ENCODE measurements at places on chromosomes 13 and 19.

DNA sequence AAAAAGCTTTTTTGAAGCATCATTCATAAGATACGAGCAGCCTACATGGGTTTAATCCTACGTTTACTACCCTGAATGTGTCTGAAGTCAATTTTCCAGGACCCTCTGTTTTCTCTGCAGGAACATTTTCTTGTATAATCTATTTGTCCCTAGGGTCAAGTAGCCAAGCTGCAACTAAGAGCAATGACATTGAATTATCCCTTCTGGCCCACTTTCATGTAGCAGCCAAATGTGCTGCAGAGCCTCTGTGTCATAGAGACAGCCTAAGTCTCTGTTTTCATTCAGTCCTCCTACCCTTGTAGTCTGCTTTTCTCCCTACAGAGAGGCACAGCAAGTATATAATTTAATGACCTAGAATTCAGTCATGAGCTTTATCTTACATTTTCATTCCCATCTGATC, 82.1 kb downstream of the ZAR1L start:
- DNase-seq, result no peak

GRCh38 chr13:50133358-50133953, 118.2 kb downstream of the KCNRG start:
- DNase-seq, result no peak

DNA sequence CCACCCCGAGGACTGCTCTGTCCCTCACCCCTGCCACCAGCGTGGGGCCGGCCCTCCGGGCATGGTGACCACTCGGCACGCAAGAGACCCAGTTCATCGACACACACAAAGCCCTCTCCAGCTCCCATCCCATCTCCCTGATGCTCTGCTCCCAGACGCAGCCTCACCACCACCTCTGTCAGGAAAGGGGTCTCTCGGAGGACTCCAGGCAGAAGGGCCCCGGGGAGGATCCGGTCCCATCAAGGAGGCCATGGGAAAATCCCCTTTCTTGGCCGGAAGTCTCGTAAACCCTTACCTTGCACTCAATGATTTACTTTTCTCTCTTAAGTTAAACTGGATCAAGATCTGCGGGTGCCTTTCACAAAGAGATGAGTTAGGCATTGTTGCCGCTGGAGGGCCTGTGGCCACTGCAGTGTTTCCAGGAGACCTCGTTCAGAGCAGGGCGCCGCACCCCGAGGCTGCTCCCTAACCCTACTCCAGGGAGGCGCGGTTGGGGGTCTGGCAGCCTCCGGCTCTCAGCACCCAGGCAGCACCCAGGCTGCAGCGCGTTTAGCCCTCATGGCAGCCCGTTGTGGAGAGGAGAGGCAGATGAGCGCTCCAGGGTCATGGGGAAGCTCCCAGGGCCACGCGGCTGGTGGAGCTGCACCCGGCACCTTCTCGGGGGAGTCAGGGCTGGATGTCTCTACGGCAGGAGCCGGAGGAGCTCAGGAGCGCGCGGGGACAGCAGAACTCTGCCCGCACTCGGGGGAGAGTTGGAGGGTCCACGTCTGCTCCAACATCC, 31.0 kb downstream of the C2CD4C start:
- no peak for DNase-seq

- DNase-seq, result no peak
Measured at GRCh38 chr13:85254641-85255040, 544.6 kb downstream of the SLITRK6 start.

- no peak for DNase-seq
Measured at GRCh38 chr13:45705918-45706317, 3.8 kb downstream of the CBY2 start.

DNA sequence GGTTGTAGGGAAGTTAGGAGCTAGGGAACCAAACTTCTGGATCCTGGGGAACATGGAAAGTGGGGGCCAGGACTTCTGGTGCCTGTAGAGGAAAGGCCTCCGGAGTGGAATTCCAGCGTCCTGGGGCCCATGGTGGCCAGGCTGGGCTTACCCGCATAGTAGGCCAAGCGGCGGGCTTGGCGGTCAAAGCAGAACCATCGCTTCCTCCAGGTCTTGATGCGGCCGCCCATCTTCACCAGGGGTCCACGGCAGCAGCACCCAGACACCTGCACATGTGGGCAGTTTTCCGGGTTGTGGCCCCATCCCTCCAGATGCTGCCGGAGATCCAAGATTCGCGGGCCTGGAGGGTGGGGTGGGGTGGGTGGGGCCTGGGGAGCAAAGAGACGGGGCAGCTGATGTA, 13.8 kb upstream of the LYPD3 start:
- no peak for DNase-seq

DNA sequence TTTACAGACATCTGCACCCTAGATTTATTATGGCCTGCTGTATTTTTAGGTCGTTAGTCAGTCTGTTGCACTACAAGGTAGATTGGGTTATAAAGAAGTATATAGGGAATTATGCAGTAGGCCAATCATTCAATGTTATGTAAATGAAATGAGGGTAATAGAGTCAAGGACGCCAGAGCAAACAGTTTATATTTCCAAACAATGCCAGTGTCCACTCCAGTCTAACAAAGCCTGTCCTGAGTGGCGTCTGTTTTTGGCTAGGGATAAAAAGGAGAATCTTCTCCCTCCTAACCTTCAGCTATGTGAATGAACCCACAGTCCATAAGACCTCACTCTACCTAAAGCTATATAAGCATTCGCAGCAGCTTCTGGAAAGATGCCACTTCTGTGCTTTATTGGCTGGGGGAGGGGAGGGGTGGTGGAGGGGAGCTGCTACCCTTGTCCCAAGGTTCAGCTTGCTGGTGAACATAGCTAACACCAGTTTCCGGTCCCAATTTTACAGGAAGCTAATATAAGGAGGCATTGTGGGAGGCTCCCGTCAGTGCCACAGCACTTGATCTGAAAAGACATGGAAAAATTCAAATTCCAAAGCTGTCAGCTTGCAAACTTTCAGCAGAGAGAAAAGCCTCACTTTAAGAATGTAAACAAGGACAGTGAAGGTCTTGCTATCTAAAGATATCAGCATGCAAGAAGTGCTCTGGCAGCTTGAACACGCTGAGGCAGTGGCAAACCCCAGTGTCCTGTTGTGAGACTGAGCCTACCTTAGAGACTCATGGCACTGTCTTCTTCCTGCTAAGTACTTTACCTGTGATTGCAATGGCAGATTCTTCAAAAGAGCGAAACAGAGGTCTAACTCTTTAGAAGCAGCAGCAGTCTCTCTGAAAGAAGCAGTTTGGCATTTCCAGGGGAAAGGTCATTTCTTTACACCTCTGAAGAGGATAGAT, 369.9 kb downstream of the PCDH9 start:
- no peak for DNase-seq

DNA sequence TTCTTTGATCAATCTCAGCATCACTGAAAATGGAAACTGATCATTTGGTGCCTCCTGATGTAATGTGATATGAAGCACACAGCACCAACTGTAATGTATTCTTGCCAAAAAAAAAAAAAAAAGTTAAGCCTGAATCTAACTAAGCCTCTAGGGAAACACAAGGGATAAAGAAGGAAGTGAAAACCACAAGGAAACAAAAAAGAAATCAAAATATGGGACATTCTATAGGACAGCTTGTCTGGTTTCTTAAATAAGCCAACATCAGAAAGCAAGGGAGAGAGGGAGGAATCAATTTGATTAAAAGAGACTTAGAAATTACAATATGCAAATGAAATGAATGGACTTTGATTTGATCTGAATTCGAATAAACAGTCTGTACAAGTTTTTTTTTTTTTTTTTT, 20.6 kb upstream of the METTL21C start:
- DNase-seq, result no peak

GRCh38 chr13:80341756-80342370, 937 bp upstream of the SPRY2 start:
- DNase-seq, result no peak

DNA sequence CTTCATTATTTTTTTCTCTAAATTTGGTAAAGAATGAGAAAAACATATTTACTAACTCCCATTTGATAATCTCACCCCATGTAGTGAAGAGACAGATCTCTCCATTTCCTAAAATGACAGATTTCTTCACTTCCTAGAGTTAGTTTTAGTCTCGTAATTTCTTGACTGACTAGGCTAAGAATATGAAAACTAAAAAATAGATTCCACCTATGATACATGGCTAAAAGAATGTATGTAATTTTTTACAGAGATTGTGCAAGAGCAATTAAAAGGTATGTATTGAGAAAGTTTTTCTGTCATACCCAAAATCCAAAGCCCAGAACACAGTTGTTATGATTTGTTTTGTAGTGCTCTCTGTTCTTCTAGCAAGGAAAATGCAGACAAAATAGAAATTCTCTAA, 9.5 kb downstream of the NALCN start:
- no peak for DNase-seq

Measured in NCI-H1417 treated with DMSO at 0.1 percent for 48 hours (cell line).